CD8-positive, alpha-beta T cell (primary cell): ENCODE measurements at places on chromosomes 3 and 15. TPM values are rescaled to one million over a fixed set of nuclear protein-coding genes. Genes with fewer than 3 reads are reported as not detected.

DNA sequence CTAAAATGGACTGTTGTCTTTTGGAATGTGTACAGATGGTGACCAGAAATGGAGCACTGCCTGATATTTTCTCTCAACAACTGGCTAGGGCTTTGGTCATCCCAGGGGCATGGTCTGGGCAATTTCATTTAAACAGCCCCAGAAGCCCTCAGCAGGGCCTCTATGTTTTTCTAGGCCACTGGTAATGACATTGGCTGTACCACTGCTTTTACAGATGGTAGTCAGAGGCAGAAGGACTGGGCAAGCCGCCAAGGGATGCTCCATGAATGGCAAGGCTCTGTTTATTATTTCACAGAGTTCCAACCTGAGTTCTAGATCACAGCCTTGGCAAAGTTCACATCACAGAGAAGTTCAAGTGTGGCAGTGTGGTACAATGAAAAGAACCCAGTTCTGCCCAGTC lies 37.0 kb upstream of the LMCD1 start:
- no peak for DNase-seq

DNA sequence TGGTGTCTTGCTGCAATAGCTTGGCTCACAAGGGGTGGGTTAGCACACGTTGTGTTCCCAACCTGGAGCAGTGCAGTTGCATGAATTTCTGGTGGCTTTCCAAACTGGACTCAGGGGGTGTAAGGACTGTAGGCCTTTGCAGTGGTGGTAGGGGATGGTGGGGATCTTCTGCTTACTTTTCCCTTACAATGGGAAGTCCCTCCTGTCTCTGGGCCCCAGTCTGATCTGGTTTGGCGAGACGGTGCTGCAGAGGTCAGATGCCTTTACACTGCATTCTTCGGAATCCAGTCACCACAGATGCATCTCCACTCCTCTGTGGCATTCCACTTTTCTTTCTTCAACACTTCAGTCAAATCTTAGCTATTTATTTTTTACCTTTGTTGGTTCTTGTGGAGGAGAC lies 132.1 kb downstream of the DOCK3 start:
- no peak for DNase-seq

DNA sequence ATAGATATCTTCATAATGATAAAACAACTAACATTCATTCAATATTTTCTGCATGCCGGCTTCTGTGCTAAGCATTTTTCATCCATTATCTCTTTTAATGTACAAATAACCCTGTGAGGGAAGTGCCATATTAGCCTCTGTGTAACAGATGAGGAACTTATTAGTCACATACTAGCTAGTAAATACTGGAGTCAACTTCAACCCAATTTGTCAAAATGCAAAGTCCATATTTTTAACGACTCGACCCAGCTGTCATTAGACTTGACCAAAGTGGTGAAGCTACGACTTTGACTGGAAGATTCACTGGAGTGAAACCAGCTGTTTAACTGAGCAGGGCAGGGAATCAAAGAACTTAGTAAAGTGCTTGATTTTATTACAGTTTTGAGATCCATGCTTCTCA lies 41.6 kb downstream of the PARP15 start:
- DNase-seq: no peak

DNA sequence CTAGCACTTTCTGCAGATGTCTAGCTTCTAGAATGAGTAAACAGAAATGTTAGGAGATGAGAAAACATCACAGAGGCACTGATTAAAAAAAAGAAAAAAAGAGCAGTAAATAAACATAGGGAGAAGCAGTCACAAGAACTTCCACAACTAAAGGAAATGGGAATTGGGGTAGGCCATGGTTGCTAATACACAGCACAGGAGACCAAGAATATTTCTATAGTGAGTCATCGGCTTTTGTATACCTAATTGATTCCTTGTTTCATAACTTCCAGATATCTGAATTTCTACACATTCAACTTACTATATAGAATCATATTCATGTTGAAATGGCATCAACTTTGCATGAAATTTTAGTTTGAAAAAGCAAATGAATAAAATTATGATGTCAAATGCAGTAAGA lies 47.3 kb upstream of the TCF12 start:
- no peak for DNase-seq

The GOLGA6L7 gene
- total RNA-seq: not detected

The ZDHHC3 gene
- 42.2 TPM for total RNA-seq

- DNase-seq: no peak
Measured at GRCh38 chr3:187044867-187045552, 94.3 kb downstream of the RPL39L start.

The EOMES gene
- total RNA-seq: 8.9 TPM

The WDR72 gene
- total RNA-seq: not detected

The HES1 gene
- 0.92 TPM for total RNA-seq

DNA sequence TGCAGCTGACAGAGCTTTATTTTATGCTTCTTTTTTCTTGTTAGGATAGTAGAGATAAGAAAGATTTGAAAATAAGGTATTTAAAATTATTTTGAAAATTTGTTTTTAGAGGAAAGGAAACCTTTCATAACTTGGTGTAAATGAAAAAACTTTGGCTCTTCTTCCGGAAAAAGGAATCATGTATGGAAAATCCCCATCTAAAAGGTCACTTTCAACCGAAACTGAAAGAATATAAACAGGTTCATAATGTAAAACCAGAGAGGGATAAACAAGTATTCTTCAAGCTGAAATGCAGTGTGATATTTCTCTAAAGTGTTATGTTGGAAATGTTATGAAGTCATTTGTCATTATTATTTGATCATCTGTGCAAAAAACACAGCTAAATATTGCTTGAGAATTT lies 246.8 kb downstream of the NFKBIZ start:
- DNase-seq: no peak

- DNase-seq: no peak
Measured at GRCh38 chr15:72289597-72290325, 17.4 kb upstream of the PARP6 start.

- no peak for DNase-seq
Measured at GRCh38 chr3:62246094-62246493, 127.3 kb downstream of the FEZF2 start.

The CNTN6 gene
- total RNA-seq: not detected

The VEPH1 gene
- total RNA-seq: not detected

The PROK2 gene
- 0.43 TPM for total RNA-seq

The C3orf18 gene
- total RNA-seq: 5.5 TPM

The LARP6 gene
- total RNA-seq: not detected

- DNase-seq: no peak
Measured at GRCh38 chr3:159941038-159942000, 47.3 kb upstream of the IL12A start.

GRCh38 chr15:90340345-90340744 lies 11.7 kb upstream of the ZNF774 start:
- DNase-seq: no peak

DNA sequence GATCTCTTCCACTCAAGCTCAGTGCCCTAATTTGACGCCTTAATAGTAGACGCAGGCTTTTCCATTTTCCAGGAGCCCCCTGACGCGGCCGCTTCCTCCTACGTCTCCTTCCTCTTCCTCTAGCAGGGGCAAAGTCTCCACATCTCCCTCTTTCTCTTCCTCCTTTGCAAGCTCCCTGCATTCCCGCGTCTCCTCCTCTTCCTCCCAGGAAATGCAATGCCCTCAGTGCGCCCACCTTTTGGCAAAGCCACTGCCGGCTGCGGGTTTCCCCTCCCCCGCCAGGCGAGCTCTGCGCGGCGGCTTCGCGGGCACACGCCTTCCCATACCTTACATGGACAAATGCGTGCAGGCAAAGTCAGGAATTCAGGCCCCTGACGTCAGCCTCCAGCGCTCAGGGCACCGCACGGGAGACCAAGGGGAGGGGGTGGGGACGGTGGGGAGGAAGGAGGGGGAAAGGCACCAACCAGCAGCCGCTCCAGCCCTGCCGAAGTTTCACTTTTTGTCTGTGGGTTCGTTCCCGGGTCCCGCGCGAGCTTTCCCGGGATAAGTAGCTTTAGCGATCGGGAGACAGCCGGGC lies 432 bp upstream of the LPP start:
- DNase-seq: peak; percentile 64

DNA sequence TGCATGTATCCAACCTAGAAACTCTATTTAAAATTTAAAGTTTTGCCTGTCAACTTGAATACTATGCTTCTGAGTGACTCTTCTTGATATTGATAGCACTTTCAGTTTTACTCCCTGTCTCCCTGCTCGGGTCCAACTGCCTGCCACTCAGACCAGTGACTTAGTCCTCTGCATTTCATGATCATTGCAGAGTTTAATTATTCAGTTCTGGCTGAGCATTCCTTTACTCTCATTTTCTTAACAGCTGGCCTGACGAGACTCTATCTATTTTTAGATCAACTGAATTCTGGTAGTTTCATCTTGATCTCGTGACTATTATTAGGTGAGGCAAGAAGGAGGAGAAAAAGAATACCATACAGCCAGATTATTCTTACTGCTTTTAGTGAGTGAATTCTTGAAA lies 617.4 kb downstream of the SI start:
- no peak for DNase-seq

- DNase-seq: no peak
Measured at GRCh38 chr3:195017151-195017550, 253.8 kb downstream of the XXYLT1 start.

- DNase-seq: no peak
Measured at GRCh38 chr3:117622171-117622841, 912.7 kb downstream of the TUSC7 start.

The APBA2 gene
- total RNA-seq: 106 TPM

DNA sequence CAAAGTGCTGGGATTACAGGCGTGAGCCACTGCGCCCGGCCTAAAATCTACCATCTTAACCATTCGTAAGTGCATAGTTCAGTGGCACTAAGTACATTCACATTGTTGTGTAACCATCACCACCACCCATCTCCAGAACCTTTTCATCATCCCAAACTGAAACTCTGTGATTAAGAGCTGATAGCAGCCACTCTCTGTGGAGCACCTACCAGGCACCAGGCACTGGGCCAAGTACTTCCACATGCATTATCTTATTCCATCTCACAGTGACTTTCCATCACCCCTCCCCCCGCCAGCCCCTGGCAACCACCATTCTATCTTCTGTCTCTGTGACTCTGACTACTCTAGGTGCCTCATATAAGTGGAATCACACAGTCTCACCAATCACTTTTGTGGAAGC lies 2.3 kb upstream of the INSYN1 start:
- no peak for DNase-seq

DNA sequence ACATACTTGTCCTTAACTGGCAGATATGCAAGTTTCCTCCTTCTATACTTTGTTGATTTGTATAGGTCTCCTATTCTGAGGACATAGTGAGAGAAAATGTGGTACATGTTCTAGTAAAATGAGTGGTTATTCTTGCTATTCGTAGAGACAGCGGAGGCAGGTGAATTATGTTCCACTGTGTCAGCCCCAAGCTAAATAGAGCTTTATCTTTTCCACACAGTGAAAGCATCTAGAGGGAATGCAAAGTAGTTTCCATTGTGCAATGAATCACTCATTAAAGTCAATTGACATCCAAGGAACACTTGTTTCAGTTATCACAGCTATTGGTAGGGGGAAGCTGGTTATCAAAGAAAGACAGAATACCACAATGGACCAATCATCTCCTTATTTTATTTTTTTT lies 262.4 kb downstream of the NLGN1 start:
- DNase-seq: no peak

The GHRL gene
- total RNA-seq: 0.92 TPM

- DNase-seq: no peak
Measured at GRCh38 chr3:8836096-8836495, 66.7 kb upstream of the OXTR start.

- DNase-seq: no peak
Measured at GRCh38 chr3:6571448-6571847, 289.5 kb upstream of the GRM7 start.

The IQCH gene
- total RNA-seq: 0.60 TPM

GRCh38 chr3:64773137-64773536 lies 85.3 kb upstream of the ADAMTS9 start:
- DNase-seq: no peak

DNA sequence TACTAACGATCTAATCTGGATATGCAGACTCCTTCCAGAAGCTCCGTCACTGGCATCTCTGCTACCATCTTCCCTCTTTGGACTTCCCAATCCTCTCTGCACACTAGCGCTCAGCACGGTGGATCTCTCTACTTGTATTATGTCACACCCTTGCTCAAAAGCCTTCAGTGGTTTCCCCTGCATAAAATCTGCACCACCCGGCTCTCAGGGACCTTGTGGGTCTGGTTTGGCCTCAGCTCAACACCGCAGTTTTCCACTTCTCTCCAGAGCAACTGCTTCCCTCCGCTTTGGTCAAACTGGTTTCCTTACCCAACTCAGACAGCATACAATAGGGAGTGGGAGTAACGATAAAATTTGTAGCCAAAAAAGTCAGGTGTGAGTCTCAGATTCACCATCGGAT lies 30.7 kb upstream of the HES1 start:
- no peak for DNase-seq

The ARID3B gene
- 38.7 TPM for total RNA-seq

DNA sequence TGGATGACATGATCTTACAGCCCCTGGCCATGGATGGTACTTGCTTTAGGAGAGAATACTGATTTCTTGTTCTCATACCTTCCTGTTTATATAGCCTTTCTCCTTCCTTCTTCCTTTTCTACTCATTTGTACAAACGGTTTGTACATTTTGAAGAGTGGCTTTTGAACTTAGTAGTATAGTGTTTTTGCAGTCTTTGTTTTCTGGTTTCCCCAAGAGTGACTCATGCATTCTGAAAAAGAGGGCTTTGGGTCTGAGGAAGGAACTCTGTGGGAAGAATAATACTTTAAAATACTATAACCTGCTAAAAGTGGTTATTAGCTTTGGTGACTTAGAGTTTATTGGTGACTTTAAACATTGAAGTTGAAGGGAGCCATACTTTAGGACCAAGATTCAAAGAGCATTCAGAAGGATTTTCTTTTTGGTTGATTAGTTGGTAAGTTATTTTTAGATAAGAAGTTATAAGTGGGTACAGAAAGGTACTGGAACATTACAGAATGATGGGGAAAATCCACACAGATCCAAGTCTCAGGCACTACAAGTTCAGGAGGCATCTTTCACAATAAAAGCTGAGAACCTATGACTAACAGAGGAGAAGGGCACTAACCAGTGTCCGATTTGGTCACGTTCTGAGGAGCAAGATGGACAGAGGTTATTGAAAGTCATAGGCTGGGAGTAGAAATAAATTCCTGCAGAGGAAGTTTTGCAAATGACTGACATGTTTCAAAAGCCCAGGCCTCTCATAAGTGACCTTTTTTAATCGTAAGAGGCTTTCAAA lies 369.6 kb upstream of the AZI2 start:
- no peak for DNase-seq

GRCh38 chr3:133887074-133887802 lies 8.4 kb downstream of the RAB6B start:
- DNase-seq: no peak

The MYL3 gene
- not detected for total RNA-seq

The SLC6A11 gene
- total RNA-seq: not detected
